ENCODE measurements at places on chromosomes 13 and 19.

- DNase-seq: no peak
Measured at GRCh38 chr19:48625891-48626327, 6.6 kb downstream of the SPHK2 start.

DNA sequence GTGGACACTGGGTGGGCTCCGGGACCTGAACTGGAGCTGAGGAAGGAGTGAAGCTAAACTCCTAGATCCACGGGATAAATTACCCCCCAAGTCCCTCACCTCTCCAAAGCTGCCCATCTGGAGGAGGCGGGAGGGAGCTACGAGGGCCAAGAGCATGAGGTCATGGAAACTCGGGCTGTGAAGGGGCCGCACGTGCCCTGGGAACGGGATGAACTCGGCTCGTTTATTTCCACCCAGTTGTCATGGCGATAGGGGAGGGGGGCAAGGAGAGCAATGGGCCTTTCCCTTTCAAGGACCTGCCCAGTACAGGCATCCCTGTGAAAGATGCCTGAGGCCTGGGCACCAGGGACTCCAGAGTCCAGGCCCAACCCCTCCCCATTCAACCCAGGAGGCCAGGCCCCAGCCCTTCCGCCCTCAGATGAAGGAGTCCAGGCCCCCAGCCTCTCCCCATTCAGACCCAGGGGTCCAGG is 3.8 kb downstream of the PPP1R12C start:
- no peak for DNase-seq

GRCh38 chr13:23670793-23671192 is 100.6 kb downstream of the TNFRSF19 start:
- no peak for DNase-seq

DNA sequence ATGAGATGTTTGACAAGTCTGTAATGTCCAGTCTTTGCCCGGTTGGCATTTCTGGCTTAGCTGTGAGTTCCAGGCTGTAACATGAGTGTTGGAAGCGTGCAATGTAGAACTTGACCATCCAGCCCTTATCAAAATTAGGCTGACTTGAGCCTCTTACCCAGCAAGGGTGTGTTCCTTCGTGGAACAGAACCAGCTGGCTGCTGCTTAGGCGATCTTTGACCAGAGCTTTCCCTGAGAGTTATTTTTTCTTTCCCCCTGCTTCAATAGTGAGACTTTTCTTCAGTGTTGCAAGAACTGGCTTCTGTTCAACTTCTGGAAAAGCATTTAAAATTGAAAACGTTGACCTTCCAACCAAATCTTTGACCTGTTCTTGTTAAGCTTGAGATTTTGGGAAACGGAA is 6.5 kb downstream of the TNFSF13B start:
- DNase-seq: no peak

DNA sequence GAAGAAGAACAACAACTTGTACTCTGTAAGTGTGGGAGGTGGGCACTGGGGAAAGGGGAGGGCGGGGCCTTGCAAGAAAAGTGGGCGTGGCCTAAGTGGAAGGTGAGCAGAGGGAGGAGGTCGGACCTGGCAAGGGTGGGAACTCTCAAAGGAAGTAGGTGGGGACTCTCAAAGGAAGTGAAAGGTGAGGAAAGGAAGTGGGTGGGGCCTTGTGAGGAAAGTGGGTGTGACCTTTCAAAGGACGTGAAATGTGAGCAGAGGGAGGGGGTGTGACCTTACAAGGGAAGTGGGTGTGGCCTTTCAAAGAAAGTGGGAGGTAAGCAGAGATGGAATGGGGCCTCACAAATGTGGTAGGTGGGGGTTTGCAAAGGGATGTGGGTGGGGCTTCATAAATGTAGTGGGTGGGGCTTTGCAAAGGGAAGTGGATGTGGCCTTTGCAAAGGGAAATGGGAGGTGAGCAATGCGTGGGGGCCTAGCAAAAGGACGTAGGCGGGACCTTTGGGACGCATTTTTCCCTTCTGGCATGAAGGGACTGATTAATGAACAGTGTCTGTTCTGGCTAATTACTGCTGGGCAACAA is 25.9 kb downstream of the ACSBG2 start:
- DNase-seq: peak; percentile 8

DNA sequence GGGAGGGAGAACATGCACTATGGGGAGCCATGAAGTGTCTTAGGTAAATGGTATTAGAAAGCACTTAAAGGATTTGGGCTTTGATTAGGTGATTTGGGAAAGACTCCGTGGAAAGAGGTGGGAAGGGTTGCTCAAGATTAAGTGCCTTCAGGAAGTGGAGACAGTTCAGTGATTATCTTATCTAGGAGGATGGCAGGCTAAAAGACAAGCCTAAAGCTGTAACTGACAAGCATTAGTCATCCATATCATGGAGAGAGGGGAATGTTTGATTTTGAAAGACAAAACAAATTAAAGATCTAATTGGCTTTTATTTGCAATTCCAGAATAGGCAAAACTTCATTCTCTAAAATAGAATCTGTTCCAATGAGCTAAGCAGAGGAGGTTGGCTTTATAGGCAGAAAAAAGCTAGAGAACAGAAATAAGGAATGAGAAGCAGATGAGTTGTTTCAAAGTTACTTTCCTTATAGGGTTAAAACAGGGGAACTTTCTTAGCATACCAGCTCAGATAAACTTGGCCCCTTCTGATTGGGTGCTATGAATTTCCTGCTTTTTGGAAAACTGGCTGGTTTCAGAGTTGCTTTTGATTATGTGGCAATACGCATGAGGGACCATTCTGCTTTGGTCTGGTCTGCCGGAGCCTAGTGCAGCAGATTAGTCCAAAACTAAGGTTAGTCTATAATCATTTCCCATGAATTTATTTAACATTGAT is 1.8 kb upstream of the DIAPH3 start:
- DNase-seq: no peak

GRCh38 chr19:50667759-50668231 is 18.6 kb downstream of the C19orf81 start:
- DNase-seq: no peak

GRCh38 chr13:75489502-75490263 is 7.7 kb upstream of the TBC1D4 start:
- no peak for DNase-seq
